CD14-positive monocyte (primary cell): ENCODE measurements at places on chromosomes 12 and 14.

DNA sequence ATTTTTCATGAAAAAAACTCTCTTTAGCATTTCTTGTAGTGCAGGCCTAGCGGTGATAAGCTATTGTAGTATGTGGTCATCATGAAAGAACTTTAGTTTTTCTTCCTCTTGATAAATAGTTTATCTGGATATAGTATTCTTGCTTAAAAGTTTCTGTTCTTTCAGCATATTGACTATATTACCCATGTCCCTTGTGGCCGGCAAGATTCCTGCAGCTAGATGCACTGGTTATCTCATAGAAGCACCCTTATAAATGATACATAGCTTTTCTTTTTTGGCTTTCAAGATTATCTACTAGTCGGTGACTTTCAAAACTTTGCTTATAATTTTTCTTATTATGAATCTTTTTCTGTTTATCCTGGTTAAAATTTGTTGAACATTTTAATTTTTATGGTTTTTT lies 234.8 kb downstream of the ALG10 start:
- no peak for DNase-seq

DNA sequence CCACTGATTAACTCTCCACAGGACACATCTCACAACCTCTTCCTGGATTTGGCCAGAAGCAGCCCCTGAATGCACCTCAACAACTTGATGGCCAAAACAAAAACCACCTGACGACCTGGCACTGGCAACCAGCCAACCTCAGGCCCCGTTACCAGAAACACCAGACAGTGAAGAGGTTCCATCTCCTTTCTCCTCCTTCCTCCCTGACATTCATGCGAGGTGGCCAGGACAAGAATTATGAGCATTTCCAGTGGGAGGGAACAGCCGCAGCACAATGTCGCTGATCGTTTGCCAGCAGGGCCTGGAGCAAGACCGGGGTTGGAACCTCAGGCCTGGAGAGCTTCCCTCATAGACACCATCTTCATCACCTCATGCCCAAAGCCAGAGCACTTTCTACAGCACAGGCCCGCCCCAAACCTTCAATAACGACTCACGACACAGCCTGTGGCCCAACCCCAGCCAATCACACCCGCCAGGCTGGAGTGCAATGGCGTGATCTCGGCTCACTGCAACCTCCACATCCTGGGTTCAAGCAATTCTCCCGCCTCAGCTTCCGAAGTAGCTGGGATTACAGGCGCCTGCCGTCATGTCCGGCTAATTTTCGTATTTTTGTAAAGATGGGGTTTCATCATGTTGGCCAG lies 48.7 kb downstream of the CCDC88C start:
- no peak for DNase-seq

GRCh38 chr12:120620624-120621023 lies 19.8 kb upstream of the CABP1 start:
- no peak for DNase-seq

- no peak for DNase-seq
These were observed 881.9 kb downstream of the GALC start for GRCh38 chr14:87111126-87111525.

- no peak for DNase-seq
These were observed 24.2 kb upstream of the NT5DC3 start for GRCh38 chr12:103865151-103865730.

- DNase-seq: peak; percentile 68
These were observed 16.8 kb upstream of the ITPK1 start for GRCh38 chr14:93132472-93133065.

DNA sequence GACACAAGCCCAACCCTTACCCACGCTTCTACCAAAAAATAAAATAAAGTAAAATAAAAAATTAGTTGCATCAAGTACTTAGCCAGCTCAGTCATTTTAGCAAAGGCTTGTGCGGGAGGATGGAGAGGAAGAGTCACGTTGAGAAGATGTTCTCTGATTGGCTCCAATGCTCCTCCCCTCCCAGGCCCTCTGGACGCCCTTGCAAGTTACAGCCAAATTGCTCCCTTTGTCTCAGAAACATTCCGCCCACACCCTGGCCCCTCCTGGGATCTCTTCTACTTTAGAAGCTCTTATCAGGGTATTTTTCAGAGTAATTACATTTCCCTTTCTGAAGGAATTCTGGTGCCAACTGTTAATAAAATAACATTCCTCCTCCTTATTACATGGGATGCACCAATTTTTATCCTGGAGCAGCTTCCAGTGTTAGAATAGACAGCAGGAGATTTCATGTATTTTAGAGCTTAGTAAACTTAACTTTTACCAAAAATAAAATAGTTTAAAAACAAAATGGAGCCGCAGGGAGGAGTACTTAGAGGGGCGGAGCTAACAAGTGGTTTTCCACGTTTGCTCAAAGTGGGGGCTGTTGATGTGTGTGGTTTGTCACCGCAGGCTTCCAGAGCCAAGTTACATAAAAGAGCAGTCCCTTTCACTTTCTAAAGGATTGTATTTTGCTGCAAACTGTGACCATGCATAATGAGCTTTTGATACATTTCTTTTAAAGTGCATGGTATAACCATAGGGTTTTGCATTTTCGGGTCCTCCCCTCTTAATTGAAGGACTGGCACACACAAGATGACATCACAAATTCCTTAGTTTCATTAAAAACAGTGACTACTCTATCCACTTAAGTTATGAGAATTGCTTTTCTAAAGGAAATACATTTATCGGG lies 71.7 kb upstream of the RAP1B start:
- DNase-seq: peak; percentile 53

GRCh38 chr12:109359131-109359690 lies 11.5 kb downstream of the MYO1H start:
- DNase-seq: no peak

DNA sequence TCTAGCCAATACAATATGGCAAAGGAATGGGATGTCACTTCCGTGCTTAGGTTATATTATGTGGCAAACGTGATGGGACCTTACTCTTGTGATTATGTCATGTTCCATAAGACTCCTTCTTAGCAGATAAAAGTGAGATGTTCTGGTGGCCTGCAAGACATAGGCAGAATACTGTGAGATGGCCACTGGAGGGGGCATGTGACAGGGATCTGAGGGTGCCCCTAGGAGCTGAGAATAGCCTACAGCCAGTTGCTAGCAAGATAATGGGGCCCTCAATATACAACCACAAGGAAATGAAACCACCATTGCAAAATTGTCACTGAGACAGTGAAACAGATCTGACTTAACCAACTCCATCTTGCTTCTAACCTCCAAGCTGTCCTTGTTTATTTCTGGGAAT lies 151.4 kb upstream of the SSTR1 start:
- DNase-seq: no peak

DNA sequence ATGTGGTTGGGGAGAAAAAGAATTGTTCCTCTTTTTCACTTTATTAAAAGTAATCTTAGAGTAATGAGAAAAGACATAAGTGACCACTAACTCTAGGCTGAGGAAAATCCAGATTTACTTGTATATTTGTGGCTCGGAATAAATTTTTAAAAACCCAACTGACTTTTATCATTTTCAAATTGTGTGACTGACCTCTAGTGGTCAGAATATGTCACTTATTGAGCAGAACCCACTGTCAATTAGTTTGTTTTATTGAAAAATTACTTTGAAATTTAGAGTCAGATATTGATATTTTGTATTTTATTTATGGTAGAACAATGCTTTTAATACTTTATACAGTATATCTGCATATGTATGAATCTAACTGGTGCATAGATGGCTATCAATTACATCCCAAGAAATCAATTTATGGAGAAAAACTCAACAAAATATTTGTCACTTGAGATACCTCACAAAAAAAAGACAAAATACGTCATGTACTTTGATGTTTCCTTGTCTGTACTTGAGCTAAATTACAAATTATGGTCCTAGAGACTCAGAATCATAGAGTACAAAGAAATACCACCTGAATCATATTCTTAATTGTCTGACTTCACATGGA lies 229.4 kb downstream of the CNTN1 start:
- no peak for DNase-seq

DNA sequence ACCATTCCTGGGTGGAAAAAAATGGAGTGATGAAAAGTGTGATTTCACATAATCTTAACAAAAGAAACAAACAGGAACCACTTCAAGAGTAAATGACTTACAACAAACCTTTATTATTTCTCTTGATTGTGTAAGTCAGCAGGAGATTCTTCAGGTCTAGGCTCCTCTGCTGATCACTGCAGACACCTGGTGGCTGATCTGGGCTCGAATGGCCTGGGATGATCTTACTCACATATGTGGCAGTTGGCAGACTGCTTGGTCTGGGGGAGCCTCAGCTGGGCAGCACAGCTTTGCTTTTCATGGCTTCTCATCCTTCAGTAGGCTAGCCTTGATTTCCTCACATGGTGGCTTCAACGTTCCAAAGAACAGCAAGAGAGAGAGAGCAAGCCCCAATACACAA lies 215.4 kb upstream of the PRICKLE1 start:
- no peak for DNase-seq

GRCh38 chr14:96586921-96587822 lies 85.0 kb downstream of the PAPOLA start:
- DNase-seq: no peak
